ENCODE measurements at places on chromosomes 12 and 14.

- no peak for DNase-seq
Measured at GRCh38 chr14:75630695-75631452, 29.8 kb downstream of the ERG28 start.

DNA sequence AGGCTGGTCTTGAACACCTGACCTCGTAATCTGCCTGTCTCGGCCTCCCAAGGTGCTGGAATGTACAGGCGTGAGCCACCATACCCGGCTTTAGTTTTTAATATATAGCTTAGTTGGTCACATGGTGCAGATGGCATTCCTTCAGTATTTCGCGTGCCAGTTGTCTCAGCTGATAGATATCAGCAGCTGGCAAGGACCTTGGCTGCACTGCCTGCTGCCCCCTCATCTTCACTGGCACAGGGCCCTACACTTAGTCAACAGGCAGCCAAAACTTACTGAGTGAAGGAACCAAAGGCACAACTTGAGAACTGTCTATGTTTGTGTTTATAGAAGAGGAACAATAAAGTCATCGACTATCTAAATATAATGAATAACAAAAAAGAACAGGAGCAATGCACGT, 31.0 kb downstream of the EID3 start:
- DNase-seq, result no peak

DNA sequence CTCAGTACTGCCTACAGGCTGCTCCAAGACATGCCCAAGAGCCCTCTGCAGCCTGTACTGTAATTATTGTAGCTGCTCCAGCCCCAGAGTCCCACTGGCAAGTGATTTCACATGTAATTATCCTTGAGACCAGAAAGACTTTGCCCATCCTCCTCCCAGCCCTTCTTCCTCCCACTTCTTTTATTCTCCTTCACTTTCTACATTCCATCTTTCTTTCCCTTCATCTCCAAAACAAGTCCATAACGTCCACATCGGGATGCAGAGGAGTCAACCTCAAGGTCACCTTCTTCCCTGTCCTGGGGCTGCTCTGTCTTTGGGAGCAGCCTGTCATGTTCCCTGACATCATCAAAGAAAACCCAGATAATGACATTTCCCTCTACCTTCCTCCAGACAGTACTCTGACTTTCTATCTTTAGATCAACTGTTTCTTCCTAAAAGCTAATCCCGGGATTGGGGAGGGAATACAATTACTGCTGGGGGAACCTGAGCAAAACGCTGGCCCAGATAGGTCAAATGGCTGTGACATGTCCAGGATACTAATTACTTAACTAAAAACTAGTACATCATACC, 39.1 kb downstream of the SLC8A3 start:
- DNase-seq, result no peak

DNA sequence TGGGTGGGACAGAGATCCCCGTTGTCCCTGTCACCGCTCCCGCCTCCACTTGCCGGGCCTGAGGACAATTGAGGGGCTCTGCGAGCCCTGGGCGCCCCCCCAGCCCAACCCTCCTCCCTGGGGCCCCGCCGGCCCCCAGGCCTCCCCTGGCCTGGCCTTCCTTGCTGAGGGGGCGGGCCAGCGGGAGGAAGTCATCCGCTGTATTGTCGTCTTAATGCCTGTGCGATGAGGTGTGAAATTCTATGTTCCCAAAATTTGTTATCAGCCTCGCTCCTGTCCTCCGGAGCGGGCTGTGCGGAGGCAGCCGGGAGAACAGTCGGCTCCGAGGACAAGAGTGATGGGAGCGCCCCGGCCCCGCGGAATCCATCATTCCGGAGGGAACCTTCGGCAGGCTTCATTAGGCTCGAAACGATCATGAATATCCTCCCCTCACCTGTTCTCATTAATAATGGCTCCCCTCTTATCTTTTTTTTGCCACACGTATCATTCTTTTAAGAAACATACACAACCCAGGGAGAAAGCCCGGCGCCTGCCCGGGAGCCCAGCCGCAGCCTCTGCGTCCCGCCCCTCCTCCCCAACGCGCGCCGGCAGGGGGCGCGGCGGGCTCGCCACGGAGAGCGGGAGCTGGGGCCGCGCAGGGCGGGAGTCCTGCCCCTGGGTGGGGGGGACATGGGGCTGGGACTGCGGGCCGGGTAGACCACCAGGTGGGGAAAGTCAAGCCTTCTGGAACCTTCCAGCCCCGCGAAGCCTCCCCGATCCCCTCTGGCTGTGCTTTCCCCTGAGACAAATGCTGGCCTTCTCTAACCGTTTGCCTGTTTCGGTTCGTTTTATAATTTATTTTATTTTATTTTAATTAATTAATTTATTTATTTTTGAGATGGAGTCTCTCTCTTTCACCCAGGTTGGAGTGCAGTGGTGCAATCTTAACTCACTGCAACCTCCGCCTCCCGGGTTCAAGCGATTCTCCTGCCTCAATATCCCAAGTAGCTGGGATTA, 17.1 kb upstream of the DLK1 start:
- peak; percentile 40 for DNase-seq

GRCh38 chr12:5588176-5588575, 156.3 kb downstream of the NTF3 start:
- DNase-seq, result no peak
